Kidney capillary endothelial cell (primary cell): ENCODE measurements at places on chromosomes 4 and X.

DNA sequence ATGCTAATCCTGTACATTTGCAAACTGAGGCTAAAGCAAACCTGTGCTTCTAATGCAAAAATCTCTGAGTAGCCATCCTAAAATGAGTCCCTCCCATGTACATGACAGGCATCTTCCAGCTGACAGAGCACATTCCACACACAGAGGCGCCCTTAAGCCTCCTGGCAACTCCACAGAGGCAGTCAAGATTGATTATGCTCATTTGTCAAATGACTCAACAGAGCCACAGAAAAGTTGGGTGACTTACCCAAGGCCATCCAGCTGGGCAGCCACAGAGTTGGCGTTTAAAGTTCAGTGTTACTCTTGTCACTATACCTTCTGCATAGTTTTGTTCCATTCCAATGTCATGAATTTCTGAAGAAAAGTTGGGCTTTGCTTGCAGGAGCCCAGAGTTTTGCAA is 394.6 kb upstream of the FGF13 start:
- no peak for DNase-seq

- DNase-seq: peak; percentile 3
Measured at GRCh38 chrX:107978707-107979307, 3.4 kb downstream of the TEX13B start.

DNA sequence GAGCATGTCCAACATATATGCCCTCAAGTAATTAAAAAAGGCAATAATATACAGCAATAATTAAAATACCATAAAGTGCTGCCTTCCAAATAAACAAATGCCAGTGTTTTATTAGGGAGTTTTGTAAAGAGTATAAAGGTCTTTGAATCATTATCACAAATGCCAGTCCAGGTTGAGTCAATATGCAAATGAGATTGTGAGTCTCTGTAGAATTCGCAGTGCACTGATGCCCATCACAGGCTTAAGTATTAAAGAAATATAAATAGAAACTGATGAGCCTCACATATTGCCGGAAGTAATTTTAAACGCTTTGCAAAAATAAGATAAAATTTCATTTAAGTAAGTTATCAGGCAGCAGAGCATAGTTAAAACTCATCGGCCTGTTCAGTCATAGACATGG is 205.0 kb upstream of the TECRL start:
- DNase-seq: no peak

DNA sequence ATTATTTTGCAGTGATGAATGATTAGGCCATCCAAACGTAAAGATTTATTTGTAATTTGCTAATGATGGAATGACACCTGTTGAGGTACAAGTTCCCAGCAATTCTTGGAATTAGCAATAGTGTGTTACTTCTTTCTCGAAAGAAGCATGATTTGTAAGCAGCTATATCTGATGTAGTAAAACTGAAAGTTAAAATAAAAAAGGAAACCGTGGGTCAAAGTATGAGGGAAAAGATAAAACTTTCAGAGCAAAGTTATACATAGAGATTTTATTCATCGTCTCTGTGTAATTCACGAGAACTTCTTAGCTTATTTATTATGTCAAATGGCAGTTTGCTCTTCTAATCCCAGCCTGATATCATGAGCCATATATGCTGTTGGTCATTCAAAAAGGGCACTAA is 59.0 kb downstream of the NFKB1 start:
- no peak for DNase-seq

DNA sequence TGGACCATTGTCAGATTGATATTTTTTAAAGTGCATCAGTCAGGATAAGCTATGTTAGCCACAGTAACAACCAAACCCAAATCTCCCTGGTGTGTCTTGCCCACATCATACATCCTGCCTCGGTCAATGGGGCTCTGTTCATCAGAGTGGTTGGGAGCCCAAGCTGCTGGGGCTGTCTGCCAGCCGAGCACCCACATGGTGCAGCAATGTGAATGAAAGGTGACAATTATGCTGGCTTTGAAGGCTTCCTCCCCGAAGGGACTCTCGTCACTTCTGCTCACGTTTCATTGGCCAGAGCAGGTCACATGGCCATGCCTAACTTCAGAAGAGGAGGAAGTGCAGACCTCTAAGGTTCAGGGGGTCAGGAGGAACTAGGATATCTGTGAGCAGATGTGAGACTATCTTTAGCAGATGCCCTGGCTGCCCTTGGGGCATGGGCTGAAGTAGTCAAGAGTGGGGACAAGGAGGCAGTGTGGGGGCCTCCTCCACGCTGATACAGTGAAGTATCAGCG is 1.3 kb upstream of the JAKMIP1 start:
- DNase-seq: no peak
